Hypothalamus (tissue), 51 donors: ENCODE measurements at places on chromosomes 7 and 10.

GRCh38 chr10:28728366-28728765, 51.0 kb downstream of the BAMBI start:
- DNase-seq: no peak

GRCh38 chr7:116911801-116912200, 41.5 kb upstream of the ST7 start:
- no peak for DNase-seq

DNA sequence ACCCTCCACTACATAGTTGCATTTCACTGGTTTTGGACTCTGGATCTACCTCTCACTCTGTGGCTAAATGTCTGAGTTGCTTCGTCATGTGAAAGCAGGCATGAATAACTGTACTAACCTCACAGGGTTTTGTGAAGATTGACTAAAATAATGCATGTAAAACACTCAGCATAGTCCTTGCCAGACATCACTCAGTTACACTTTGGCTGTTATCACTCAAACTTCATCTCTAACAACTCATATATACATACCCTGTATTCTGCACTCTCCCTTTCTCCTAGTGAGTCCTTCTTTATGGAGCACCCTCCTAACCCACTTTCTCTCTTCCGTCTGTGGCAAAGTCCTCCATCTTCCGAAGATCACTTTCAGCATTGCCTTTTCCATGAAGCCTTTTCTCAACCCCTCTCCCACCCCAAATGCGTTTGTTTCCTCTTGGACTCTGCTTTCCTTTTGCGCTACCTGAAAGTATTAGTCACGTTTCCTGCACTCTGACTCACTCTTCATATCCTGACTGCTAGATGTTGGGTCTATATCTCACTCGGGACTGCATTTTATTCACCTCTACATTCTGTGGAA, 72.6 kb downstream of the OSBPL3 start:
- DNase-seq: no peak

- DNase-seq: no peak
Observed at GRCh38 chr7:22663721-22664120, 63.3 kb upstream of the IL6 start.

DNA sequence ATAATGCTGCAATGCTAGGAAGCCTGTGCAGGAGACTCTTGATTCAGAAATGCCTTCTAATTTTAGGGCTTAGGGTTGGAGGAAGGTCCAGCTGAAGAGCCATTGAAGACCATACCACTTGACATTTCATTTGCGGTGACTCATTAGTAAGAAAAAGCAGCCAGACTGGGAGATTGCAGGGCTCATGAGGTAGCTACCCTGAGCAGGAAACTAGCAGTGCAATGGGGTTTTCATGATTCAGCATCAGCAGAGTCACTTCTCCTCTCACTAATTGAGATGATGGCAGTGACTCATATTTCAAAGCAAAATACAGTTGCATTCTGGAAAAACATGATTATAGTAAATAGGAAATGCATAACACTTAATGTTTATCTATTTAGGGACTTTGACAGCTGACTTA, 434.1 kb downstream of the DNAJB9 start:
- DNase-seq: no peak

- no peak for DNase-seq
Observed at GRCh38 chr7:78014401-78014800, 215.8 kb downstream of the PHTF2 start.

DNA sequence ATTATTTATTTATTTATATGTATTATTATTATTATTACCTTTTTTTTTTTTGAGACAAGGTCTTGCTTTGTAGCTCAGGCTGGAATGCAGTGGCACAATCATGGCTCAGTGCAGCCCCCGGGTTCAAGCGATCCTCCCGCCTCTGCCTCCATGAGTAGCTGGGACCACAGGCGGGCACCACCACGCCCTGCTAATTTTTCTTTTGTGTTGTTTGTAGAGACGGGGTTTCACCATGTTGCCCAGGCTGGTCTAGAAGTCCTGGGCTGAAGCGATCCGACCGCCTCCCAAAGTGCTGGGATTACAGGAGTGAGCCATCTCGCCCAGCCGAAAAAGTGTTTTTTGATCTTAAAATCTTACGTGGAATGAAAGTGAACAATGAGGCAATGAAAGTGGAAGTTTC, 79.4 kb upstream of the C1GALT1 start:
- no peak for DNase-seq

DNA sequence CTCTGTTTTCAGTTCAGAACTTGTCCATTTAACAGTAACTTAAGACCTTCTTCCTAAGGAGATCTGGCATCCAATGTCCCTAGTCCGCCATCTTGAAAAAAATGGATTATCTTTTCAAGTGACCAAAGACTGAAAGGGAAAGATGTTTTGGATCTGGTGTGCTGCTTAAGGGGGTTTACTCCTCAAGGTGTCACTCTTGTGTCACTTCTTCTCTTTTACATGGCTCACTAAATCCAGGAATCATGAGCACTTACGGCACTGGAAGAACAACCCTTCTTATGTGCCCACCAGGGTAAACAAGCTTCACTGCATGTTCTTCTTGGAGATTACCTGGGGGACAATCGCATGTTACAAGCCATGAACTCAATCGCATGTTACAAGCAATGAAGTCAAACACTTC, 43.7 kb downstream of the ANXA8 start:
- DNase-seq: no peak
